ENCODE measurements at places on chromosomes 5 and 9.
A peak's percentile ranks its signal among the peaks of the same experiment; 100 is the strongest.

DNA sequence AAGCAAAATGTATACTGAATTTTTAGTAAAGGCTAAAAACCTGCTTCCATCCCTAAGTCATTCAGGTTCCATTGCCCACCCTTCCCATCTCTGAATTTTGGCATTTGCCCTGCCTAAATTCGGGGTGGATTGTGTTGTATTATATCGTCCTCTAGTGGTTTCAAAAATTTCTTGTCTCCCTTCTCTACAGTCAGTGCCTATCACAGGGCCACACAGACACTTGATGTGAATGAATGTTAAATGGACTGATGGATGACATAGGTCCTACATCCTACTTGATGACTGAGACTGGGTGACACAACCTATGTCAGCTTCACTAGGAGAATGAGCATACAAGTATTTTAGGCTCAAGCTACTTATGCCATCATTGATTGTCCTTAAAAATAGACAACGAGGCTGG lies 45.6 kb upstream of the SLC30A5 start:
- DNase-seq = no peak

GRCh38 chr9:7320139-7320538 lies 479.4 kb downstream of the DMAC1 start:
- no peak for DNase-seq

GRCh38 chr5:143448518-143448917 lies 45.0 kb upstream of the NR3C1 start:
- DNase-seq = no peak

DNA sequence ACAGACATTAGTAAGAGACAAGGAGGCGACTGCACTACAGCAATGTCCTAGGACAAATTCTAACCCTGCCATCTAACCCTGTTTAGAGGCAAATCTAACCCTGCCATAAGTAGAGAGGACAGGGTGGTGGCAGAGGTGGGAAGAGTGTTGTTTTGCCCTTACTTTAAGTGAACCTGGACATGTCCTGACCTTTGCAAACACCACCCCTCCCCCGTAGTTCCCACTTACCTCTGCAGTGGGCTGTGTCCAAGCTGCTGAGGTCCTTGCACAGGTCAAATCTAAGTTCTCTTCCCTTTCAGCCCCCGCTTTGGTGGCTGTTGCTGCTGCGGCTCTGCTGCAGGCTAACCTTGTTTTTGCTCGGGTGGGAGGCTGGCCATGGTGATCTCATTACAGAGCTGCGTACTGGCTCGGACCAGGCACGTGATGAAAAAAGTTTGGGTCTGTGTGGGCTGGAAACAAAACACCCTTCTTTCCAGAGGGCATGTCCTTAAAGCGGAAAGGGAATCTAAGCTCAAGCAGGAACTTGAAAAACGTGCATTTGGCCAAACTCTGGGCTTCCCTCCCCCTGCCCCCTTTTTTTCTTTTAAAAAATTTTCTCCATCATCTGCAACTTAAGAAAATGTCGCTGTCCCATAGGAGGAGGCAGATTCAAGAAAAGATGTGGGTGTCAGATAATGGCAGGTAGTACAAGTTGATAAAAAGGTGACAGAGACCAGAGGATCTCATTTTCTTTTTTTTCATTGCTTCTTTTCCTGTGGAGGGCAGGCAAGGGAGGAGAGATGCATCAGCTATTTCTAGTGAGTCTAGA lies at the start of gene FAXDC2:
Gene FAXDC2 (minus strand): TSS at position 349 of the 808 bp plus-strand sequence. CDS start 12,425 bp downstream, outside the sequence.
- DNase-seq = no peak

DNA sequence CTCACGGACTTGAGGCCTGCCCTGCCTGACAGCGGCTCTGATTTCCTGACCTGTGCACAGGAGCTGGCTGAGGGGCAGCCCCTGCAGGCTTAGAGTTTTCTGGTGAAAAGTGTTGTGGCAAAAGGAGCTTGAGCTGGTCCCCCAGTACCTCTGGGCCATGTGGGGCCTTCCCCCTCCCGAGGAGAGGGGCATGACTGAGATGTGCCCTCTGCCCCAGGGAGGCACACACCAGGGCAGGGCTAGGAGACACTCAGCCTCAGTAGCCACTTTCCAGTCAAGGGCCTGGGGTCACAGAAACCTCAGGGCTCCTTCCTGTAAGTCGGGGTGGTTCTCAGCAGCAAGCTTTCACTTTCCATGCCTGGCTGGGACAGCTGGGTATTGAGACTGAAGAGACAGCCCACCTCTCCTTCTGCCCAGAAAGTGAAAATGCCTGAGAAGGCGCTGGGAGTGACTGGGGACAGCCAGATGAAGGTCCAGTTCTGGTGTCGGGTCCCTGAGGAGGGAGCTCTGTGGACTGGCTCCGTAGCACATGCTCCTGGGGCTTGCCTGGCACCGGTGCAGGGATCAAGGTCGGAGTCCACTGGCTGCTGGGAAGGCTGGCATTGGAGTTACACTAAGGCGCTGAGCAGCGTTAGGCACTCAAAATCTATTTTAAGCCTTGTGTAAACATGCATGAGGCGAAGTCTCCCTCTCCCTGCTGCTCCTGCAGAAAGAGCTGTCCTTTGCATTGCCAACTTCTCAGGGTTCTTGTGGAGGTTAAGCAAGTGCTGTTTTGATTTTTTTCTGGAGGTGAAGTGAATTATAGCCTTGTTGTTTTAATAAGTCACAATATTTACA lies 394.9 kb downstream of the GADD45G start:
- DNase-seq = peak; percentile 45

DNA sequence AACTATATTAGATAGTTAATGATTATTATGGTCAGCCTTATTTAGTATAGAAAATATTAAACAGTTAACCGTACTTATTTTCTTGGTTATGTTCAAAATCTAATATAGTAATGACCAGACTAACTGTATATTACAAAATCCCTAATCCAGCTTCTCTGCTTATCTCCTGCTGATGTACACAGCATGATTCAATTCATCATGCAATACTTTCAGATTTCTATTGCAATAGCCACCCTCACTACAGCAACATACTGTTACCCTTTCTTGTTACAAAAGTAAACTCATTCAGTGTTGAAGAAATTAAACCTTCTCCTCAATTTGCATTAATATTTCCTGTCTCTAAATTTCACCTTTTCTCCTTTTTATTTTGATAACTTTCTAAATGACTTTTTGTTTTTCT lies 1375.0 kb upstream of the NUDT12 start:
- no peak for DNase-seq

DNA sequence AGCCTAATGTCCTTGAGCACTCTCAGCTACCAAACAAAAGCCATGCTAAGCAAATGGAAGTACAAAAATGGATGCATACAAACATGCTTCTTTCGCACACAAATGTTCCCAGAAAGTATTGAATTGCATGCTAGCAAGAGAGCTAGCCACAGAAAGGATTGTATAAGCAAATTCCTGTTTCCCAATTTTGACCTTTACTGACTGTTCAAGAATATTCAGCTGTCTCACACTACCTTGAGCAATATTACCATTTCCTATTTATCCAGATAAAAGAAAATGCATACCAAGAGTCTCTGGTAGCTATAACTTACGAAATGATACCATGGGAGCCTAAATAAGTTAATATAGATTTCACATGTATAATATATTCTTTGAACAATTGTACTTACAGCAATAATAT lies 264.6 kb downstream of the TMEM167A start:
- no peak for DNase-seq

DNA sequence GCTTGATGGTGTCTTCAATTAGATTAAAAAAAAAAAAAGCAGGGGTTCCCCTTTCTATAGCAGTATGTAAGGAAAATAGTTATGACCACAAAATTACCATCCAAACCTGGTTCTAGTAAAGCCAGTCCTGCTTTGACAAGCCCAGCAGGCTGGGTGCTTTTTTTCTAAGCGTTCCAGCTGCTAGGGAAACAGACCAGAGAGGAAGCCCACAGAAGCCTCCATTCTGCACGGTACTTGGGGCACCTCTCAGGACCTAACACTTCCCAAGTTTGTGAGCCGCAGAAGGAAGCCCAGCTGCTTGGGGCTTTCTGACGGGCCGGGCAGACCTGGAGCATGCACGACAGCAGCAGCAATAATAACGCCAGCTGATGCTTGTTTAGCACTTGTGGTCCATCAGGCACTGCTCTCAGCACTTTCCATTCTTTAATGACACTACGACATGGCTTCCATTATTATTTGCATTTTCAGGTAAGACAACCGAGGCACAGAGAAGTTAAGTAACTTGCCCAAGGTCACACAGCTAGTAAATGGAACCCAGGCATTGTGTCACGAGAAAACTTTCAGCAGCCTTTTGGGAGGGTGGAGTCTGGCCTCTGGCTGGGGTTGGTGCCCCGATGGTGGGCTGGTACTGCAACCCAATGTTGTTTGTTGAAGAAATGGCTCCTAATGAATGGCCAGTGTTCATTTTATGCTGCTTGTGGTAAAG lies 15.4 kb downstream of the LMX1B start:
- no peak for DNase-seq

DNA sequence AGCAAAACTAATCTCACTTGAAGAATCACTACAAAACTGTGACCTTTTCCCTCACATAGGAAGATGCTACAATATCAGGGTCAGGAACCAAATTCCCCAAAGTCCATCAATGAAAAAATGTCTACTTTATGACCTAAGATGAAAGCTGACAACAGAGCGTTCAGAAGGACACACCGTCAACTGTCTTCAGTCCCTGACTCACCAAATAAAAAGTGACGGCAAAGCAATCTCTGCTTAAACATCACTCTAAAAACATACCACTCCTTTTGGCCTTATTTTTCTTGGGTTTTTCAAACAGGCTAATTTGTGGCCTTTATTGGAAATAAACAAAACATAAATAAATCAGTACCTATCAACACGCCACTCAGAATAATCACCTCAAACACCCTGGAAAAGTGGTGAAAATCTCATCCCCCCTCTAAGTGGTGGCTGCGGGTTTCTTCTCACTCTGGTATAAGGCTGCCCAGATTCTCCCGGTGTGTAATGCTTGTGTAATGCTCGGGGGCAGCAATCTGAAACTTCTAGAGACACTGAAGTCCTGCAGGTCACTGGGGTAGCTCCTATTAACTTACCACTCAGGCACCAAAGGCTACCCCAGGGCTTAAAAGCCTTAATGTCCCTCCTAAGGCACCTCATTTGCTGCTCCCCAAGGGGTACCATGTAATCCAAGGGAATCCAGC lies 29.5 kb downstream of the SEMA4D start:
- DNase-seq = no peak

DNA sequence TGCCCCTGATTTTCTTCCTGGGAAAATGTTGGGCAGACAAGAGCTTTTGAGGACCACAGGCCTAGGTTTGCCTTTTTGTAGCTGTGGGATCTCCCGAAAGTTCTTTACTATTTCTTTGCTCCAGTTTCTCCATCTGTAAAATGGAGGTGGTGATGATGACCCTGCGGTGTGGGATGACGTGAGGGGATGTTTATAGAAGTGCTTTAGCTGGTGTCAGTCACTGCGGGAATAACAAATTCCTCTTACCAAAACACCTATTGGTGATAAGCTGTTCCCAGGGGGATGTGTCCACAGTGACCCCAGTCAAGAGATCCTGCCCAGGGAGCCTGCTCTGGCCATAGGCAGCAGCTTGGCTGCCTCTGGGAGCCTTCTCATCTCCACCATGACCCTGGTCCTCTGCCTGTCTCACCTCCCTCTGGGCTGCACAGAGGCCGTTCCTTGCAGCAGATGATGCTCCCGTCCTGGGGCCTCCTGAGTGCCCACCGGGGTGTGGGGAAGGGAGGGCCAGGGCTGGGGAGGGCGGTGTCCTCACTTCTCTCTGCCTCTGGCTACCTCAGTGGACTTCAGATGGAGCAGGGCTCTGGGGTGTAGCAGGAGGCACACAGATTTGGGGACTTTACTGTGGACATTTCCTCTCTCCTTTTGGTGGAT lies 77.2 kb downstream of the COL15A1 start:
- DNase-seq = no peak

DNA sequence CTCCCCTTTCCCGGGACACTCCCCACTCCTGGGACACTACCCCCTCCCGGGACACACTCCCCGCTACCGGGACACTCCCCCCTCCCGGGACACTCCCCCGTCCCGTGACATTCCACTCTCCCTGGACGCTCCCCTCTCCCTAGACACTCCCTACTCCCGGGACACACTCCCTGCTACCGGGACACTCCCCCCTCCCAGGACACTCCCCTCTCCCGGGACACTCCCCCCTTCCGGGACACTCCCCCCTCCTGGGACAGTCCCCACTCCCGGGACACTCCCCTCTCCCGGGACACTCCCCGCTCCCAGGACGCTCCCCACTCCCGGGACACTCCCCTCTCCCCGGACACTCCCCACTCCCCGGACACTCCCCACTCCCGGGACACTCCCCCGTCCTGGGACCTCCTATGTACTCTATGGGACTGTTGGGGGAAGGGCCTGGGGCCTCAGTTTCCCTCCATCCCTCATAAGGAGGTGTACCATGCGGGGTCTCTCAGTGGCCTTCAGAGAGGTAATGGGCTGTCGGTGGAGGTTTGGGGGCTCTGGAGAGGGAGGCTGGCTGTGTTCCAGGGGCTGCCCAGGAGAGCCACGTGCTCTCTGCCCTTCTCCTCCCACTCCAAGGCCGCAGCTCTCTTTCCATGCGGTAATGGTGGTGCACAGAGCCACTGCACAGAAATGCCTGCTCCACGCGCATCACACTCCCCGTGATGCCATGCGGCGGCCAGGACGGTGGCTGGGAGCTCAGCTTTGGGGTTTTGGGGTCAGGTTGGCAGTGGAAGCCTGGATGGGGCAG lies 96.2 kb downstream of the RXRA start:
- DNase-seq = no peak

- DNase-seq = no peak
These were observed 128.1 kb upstream of the OTULINL start for GRCh38 chr5:14453481-14453880.

- DNase-seq = no peak
These were observed 7.7 kb downstream of the CCNI2 start for GRCh38 chr5:132754947-132755346.

DNA sequence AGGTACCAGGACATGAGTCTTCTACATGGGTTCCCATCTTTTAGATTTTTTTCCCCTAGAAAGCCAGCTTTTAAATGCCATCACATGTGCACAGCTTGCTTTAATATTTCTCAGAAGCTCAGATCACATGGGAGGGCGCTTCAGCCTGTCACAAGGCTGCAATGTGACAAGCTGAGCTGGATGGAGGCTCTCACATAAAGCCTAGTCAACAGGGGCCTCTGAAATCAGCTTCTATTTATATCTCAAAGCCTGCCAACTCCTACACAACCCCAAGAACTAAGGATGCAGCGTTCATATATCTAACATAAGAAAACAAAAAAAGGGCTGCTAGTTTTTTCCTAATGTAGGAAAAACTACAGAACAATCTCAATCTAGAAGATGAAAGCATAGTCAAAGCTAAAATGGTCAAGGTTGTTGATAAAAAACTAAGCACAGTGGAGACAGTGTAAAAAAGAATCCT lies 2.3 kb downstream of the ZFAND5 start:
- peak; percentile 27 for DNase-seq

- DNase-seq = peak; percentile 65
These were observed 192.9 kb downstream of the CRB2 start for GRCh38 chr9:123548741-123549545.

GRCh38 chr9:108468364-108468763 lies 387.4 kb downstream of the ACTL7B start:
- no peak for DNase-seq

GRCh38 chr5:56596155-56596554 lies 219.2 kb upstream of the MAP3K1 start:
- DNase-seq = no peak

- no peak for DNase-seq
These were observed 195.9 kb downstream of the SGCD start for GRCh38 chr5:156522651-156523529.
